ENCODE measurements at places on chromosomes 16 and 17.

DNA sequence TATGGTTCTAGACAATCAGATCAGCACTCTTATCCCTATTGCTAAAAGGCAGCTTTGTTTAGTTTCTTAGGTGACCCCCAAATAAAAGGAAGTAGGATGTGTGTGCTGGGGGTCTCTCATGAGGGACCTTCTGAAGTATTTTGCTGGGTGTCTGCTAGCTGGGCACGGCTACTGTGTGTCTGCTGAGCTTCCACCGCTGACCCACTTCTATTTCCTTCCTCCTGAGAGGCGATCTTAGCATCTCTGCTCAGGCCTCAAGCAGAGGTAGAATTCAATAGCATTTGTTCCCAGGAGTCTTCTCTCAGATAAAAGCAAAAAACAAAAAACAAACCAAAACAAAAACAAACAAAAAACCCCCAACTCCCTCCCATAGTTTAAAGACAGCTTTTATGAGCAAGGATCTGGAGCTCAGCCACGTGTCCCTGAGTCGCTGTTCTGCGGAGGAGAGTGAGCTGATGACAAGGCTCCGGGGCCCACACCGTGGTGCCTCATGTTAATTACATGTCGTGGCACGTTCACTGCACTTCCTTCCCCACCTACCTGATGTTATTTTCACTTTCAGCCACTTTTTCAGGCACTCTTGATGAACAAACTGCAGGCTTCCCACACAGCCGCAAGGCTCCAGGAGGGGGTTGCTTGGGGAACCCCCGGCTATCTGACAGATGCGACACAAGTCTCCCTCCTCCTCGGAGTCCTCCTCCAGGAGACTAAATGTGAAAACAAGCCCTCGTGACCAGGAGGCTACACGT is 83.5 kb downstream of the MARCHF10 start:
- no peak for DNase-seq

DNA sequence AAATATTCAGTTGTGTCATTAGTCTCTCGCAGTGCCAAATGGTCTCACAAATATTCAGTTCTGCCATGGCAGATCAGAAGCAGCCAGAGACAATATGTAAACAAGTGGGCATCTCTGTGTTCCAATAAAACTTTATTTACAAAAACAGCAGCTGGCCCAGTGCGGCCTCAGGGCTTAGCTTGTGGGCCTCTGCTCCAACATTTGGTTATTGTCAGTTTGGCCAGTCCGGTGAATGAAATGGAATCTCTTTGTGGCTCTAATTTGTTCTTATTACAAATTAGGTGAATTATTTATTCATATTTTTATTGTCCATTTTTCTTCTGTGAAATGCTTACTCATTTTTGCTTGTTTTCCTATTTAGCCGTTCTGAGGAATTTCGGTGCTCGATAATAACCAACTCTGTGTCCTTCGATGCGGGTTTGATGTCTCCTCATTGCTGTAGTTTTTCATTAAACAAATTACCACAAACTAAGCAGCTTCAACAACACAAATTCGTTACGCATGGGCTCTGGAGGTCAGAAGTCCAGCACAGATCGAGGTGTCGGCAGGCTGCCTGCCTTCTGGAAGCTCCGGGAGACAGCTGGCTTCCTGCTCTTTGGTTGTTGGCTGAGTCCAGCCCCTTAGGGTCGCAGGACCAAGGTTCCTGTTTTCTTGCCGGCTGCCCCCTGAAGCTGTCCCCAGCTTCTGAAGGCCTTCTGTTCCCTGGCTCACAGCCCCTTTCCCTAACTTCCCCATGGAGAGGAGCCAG is 4.1 kb upstream of the SLC38A10 start:
- no peak for DNase-seq

- DNase-seq: no peak
Measured at GRCh38 chr17:6711681-6712057, 1.5 kb downstream of the SLC13A5 start.

DNA sequence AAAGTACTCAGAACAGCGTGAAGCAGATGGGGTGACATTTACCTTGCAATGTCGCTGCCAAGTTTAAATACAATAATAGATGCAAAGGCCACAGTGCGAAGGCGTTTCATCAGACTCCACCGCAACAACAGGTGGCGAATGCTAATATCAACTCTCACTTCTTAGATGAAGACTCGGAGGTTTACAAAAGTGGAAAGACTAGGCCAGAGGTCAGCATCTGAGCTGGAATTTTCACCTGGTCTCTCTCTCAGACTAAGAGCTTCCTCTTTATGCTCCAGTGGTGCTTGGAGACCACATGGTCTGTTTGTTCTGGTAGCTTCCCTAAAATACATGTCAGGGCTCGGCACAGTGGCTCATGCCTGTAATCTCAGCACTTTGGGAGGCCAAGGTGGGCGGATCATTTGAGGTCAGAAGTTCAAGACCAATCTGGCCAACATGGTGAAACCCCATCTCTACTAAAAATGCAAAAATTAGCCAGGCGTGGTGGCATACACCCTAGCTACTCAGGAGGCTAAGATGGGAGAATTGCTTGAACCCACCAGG is 169.1 kb downstream of the XYLT1 start:
- DNase-seq: no peak

GRCh38 chr16:57039148-57039812 is 49.9 kb downstream of the NLRC5 start:
- DNase-seq: peak; percentile 81

DNA sequence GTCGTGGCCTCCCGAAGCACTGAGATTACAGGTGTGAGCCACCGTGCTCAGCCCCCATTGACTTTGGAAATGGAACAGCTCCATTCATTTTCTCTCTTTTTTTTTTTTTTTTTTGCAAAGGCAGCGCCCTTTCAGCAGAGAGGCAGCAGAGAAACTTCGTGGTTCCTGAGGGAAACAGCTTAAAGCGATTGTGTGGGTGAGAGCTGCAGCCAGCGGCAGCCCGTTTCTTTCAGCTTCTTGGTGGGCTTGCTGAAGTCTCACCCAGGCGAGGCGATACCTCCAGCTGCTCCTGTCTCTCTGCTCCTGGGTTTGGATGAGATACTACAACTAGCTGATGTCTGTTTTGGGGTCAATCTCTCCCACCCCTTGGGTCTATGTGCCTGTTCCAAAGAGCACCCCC is 7.7 kb downstream of the KDM8 start:
- DNase-seq: no peak

DNA sequence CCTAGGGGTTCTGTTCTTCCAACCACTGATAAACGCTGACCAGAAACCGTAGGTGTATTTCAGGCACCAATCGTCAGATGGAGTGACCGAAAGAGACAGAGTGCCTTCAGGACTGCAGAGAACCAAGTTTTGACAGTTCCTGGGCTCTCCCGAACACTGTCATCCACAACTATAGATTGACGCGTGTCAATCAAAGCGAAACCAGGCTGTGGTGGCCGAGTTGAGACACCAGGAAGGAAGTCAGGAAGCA is 11.9 kb upstream of the AURKB start:
- DNase-seq: no peak

GRCh38 chr16:67165121-67166078 is 855 bp downstream of the HSF4 start:
- no peak for DNase-seq

DNA sequence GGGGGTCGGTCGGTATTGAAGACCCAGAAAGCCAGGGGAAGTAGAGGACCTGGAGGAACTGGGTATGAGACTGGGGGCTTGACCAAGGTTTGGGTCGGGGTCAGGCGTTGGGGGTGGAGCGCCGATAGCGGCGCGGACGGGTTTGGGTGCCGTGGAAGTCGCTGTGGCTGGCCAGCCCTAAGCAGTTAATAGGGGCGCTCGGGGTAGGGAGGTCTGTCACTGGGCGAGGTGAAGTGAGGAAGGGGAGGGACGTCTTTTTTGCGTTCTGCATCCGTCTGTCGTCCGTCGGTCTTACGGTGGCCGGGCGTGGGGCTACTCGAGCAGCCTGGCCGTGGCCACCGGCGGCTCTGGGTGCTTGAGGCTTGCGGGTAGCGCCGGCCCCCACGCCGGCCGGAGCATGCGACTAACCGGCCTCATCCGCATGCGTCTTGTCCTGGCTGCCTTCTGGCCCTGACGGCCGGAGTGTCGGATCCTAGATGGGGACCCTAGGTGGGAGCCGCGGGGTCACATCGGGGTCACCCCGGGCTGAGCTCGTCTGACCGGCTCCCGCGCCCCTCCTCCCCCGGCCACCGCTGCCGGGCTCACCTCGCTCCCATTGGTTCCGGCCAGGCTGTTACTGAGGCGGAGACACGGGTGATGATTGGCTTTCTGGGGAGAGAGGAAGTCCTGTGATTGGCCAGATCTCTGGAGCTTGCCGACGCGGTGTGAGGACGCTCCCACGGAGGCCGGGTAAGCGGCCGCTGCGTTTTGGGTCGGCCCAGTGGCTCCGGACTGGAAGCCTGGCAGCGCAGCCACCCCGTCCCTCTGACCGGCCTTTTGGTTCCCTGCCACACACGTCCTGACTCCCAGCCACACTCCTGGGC is 10.3 kb upstream of the TMEM88 start:
- DNase-seq: peak; percentile 97

- no peak for DNase-seq
Measured at GRCh38 chr16:30000735-30001631, 4.9 kb downstream of the INO80E start.

DNA sequence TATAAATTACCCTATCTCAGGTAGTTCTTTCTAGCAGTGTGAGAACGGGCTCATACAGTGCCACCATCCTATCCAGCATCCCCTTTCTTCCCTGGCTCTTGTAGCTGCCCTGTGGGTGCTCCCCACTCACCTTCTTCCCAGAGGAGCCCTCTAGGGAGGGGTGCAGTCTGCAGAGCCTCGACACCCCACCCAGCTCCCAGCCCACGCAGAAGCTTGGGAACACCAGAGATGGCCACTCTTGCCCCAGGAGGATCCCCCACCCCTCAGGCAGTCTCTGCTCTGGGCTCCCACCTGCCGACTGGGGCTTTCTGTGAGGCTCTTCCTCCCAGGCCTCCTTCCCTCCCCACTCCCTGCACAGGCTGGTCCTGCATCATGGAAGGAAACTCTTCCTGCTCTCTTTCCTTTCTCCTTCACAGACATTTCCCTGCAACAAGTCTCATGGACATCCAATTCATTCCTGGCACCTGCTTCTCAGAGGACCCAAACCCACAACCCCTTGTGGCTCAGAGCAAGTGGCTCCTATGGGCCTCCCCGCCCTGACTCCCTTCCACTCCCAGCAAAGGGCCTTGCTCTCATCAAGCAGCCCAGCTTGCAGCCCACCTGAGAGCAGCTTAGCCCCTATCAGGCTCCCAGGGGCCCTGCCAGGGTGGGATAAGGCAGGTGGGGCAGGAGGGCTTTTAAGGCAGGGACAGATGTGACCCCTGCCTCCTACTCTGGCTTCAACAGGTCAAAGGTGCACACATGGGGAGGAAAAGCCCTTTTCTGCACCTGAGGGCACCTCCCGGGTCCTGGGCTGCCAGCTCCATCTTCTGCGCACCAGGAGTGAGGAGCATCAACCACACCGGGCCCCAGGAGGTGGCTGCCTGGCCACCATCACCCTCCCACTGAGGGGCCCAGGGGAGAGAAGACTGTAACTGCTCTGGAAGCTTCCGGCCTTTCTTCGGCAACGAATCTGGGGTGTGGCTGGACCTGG is 263.8 kb upstream of the TNRC6C start:
- DNase-seq: no peak

DNA sequence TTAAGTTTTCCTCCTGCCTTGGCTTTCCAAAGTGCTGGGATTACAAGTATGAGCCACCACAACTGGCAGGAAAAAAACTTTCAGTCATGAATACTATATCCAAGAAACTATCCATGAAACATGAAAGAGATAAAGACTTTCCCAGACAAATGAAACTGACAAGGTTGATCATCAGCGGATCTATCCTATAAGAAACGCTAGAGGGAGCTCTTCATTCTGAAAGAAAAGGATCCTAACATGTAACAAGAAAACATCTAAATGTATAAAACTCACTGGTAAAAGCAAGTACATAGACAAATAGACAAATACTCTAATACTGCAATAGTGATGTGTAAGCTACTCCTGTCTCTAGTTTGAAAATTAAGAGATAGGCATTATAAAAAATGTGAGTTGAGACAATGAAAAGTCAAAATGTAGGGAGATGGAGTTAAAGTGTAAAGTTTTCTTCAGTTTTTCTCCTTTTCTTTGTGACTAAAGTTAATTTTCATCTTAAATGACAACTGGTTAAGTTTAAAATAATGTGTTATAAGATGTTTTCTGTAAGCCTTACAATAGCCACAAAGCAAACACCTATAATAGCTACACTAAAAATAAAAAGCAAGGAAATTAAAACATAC is 79.6 kb upstream of the TEKT1 start:
- peak; percentile 69 for DNase-seq

GRCh38 chr16:89953671-89954406 is 5.3 kb downstream of the DEF8 start:
- no peak for DNase-seq

- DNase-seq: no peak
Measured at GRCh38 chr16:89450537-89450936, 39.8 kb downstream of the ANKRD11 start.

- DNase-seq: peak; percentile 80
Measured at GRCh38 chr16:69709456-69710084, 16.8 kb downstream of the NQO1 start.

All from cardiac fibroblast (primary cell).